ENCODE measurements at places on chromosomes 16 and 17.

GRCh38 chr16:1309888-1310831 lies 724 bp downstream of the UBE2I start:
- DNase-seq = peak; percentile 70

DNA sequence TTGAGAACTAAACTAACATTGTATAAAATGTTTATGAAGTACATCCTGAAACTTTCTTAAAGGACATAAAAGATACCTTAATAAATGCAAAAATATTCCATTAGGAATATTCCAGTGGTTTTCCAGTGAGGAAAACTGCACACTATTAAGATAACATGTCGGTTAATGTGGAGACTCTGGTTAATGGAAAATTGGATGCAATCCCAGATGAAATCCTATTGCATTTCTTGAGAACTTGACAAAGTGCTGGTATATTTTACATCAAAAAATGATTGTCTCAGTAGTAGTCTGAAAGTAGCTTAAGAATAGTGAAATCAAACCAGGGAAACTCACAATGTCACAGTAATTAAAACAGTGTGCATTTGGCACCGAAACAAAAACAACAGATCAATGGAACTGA lies 202.5 kb upstream of the MON1B start:
- no peak for DNase-seq

GRCh38 chr17:3657874-3658783 lies 10.2 kb downstream of the TAX1BP3 start:
- DNase-seq = no peak

GRCh38 chr16:12420661-12421209 lies 383.0 kb downstream of the CPPED1 start:
- no peak for DNase-seq

- peak; percentile 24 for DNase-seq
Observed at GRCh38 chr17:40309031-40309948, at the start of gene RARA. Gene RARA (plus strand): TSS chr17:40309180. CDS start chr17:40331219, 22,039 bp downstream.

DNA sequence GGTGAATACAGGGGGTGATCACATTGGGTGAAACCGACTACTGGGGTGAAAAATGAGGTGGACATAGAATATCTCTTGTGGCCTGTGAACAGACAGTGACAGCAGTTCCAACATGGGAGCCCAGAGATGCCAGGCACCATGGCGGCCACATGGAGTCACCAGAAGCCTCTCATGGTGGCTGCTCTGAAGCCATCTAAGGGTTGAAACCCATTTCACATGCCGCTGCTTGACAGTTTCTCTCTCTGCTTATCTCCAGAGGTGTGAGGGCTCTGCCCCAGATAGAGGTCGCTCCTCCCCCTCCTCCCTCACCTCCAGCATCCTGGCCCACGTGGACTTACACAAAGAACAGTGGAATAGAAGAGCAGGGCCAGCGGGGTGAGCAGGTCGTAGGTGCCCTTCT lies 37.9 kb upstream of the PIK3R6 start:
- no peak for DNase-seq

DNA sequence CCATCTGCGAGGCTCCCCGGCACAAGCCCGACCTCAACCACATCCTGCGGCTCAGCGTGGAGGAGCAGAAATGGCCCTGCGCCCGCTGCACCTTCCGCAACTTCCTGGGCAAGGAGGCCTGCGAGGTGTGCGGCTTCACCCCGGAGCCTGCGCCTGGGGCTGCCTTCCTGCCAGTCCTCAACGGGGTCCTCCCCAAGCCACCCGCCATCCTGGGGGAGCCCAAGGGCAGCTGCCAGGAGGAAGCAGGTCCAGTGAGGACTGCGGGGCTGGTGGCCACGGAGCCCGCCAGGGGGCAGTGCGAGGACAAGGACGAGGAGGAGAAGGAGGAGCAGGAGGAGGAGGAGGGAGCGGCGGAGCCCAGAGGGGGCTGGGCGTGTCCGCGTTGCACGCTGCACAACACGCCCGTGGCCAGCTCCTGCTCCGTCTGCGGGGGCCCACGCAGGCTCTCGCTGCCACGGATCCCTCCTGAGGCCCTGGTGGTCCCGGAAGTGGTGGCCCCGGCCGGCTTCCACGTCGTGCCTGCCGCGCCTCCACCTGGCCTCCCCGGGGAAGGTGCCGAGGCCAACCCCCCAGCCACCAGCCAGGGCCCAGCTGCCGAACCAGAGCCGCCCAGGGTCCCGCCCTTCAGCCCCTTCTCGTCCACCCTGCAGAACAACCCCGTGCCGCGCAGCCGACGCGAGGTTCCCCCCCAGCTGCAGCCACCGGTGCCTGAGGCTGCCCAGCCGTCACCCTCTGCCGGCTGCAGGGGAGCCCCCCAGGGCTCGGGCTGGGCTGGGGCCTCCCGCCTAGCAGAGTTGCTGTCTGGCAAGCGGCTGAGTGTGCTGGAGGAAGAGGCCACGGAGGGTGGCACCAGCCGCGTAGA lies 13.1 kb upstream of the PRR35 start:
- DNase-seq = peak; percentile 62

- DNase-seq = no peak
Observed at GRCh38 chr17:81035521-81036196, 708 bp downstream of the BAIAP2 start.

DNA sequence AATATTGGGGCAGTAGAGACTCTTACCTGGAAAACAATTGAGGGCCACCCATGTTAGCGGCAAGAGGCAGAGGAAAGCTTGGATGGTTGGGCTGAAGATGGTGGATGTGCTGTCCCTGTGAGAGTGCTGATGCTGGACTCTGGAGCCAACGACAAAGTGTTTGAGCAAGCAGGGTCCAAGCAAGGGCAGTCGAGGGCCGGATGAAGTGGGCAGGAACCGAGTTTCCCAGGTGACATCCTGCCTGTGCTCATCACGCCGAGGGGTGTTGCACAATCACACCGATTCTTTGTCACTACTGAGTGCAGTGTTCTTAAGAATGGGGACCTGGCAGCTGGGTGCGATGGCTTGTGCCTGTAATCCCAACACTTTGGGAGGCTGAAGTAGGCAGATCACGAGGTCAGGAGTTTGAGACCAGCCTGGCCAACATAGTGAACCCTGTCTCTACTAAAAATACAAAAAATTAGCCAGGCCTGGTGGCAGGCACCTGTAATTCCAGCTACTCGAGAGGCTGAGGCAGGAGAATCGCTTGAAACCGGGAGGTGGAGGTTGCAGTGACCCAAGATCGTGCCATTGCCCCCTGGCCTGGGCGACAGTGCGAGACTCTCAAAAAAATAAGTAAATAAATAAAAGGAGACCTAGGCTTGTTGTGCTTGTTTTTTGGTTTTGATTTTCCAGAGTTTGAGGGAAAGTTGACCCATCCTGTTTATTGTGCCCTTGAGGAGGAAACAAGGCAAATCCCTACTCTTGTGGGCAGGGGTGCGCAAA lies 6.1 kb downstream of the PYCARD start:
- DNase-seq = no peak

DNA sequence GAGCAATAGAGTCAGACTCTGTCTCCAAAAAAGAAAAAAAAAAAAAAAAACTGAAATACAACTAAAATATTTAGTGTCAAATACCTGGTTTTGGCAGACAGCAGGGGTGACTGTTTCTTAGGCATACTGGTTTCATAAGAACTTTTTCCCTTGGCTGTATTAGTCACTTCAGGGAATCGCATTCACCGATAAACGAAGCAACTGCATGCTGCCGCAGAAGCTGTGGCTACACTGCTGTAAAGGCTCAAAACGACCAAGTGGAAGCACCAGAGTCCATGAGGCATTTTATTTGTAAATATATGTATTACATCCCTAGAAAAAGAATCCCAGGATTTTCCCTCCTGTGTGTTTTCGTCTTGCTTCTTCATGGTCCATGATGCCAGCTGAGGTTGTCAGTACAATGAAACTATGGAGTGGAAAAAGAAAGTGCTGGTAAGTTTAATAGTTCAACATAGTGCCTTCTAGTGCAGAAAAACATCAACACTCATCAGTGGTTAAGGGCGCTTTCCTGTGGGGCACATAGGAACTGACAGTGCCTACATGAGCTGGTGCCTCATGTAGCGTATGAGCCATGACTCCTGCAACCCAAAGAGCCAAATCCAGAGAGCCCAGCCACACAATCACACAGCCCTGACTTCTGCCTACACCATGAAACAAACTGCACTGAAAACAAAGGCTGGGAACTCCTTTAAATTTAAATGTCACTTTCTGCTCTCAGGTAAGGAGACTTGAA lies 7.3 kb downstream of the RPS15A start:
- no peak for DNase-seq

DNA sequence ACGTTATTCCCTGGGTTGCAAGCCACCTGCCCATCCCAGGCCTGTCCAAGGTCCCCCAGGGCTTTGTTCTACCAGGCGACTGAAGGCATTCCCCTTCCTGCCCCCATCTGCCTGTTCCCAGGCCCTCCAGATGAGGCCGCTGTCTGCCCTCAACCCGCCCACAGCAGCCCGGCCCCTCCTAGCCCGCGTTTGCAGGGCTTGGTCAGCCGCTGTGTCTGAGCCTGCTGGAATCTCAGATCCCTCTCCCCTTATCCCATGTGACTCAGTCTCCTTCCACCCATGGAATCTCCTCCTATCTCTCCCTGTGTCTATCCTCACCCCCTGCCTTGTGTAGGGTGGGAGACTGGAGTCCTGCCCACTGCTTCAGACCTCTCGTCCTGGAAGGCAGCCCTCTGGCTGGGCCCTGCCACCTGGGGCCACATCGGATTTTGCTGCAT lies 186.0 kb upstream of the TNRC6C start:
- peak; percentile 58 for DNase-seq

DNA sequence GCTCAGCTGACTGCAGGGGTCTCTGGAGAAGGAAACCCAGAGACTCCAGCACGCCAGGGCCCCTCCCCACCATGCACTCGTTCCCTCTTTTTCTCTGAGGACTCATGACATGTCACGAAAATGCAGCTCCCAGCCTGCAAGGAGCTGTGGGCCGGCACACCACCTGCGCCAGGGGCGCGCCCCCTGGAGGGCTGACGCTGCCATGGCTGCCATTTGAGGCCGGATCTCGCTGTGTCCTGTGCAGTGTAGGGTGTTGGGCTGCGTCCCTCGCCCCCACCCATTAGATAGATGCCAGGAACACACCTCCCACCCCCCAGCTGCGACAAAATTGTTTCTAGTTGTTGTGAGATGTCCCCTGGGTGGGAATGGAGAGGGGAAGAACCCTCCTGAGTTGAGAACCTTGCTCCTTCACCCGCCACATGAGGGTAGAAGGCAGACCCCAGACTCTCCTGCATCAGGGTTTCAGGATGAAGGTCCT lies 8.2 kb downstream of the SYNGR2 start:
- DNase-seq = peak; percentile 75

DNA sequence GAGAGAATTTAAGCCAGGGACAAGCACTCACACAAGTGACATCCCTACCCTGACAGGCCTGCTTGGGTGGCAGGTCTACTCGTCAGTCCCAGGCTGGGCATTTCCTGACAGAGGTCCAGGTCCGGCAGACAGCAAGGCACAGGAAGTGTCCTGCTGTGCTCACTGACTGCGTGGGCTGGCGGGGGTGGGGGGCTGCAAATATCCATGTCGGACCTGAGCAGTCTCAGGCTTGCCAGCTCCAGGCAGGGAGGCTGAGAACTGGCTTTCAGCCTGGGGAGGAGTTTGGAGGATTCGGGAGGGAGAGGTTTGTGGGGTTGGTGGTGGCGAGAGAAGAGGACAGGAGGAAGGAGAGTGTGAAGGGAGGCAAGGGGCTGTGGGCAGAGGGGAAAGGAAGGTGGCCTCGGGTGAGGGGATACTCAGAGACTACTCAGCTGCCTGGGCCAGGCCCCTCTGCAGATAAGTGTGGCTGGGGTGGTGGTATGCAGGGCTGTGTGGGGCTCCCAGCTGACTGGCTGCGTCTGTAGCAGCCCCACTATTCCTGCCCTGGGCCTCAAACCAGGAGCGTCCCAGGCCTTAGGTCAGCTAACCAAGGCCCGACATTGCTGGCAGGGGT lies 7.8 kb downstream of the HIC1 start:
- DNase-seq = no peak

DNA sequence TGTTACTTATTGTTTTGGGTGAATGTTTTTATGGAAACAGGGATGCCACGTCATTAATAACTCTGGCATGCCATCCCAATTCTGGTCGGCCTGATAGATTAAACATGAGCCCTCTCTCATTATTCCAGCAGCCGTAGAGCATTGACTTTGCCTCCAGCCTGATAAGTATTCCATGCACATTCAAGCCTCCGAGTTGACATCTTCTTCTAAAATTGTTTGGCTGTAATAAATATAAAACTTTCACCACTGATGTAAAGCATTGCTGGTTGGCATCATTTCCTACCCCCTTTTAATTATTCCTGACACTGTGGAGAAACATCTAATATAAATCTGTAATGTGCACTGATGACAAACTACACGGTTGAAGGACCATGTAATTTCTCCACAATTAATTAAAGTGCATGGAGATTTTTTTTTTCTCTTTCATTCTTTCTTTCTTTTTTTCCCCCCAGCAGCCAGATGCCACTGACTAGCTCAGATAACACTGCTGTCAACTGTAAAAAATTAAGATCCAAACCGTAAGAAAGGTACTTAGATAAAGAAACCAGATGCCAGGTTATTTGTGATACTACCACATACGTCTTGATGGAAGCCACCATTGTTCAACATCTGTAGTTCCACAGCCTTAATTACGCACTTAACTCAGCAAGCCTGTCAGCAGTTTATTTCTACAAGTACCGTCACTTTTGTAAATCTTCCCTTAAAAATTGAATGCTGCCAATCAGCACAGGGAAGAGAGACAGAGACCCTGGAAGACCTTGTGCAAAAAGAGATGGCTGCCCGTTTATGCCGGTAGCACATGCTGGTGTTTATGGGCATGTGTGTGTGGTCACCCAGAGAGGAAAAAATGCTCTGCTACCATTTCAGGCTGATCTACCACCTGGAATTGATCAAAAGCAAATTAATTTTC lies 237.7 kb downstream of the IRX3 start:
- DNase-seq = no peak

DNA sequence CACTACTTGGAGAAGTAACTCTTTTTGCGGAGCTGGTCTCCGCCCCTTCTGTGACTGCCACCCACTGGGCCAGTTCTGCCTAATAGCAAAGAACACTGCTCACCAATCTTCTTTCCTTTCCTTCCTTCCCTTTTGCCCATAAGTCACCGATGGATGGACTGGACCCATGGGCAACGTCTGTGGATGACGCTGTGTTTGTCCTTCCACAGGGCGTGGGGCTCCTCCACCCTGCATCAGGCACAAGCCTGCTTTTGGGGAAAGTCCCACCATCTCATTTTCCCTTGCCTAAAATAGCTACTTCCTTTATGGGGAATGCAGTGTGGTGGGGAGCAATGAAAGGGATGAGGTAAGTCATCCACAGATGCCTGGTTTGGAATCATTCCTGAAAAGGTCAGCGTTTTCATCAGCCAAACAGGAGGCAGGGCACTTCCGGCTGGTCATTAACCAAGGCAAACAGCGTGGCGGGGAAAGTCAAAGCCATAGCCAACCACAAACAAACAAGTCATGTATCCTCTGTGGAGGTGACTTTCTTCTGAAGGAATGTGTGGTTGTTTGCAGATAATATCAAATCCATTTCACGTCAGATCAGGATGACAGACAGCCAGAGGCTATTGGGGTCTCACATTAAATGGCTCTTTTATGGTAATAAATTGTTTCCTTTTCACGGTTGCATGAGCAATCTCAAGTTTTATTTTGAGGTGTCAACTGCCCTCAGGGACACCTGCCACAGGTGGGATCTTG lies 30.7 kb upstream of the MED9 start:
- DNase-seq = peak; percentile 78

GRCh38 chr16:53565296-53565863 lies 62.4 kb upstream of the AKTIP start:
- no peak for DNase-seq

Measured in right lobe of liver (tissue), 6 donors.